ENCODE measurements at places on chromosomes 4 and X.

DNA sequence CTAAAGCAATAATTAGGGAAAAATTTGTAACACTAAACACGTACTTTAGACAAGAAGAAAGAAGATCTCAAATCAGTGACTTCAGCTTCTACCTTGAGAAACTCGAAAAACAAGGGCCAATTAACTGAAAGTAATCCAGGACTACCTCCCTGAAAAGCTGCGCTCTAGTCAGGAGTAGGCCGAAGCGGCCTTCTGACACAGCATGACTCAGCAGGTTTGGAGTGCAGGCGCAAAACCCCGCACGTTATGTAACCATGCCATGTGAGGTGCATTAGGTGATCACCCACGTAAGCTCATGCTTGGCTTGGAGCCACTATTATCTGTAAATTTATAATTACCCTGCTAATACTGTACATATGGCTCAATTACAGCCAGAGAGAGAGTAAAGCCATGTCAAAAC is 52.8 kb upstream of the CCDC149 start:
- no peak for DNase-seq

- DNase-seq = no peak
These were observed 606.0 kb upstream of the PITX2 start for GRCh38 chr4:111228874-111229273.

- no peak for DNase-seq
These were observed 372.1 kb downstream of the IQCM start for GRCh38 chr4:149443537-149443936.

DNA sequence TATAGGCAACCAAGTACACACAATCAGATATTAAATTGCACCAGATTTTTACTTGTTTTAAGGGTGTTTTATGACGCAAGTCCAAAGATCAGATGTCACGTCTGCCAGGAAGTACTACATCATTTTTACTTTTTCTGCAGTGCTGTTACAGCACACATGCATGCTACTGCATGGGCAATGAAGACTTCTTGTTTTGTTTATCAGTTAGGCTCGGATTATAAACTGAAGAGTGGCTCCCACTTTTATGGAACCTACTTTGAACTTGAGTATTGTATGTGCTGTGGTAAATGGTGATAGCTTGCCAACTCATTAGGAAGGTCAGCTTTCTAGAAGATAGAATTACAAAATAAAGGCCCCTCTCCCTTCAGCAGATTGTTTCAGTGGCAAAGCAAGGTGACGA is 131.6 kb downstream of the CEP135 start:
- DNase-seq = no peak

- DNase-seq = no peak
These were observed 16.8 kb downstream of the POLR2B start for GRCh38 chr4:56995525-56995924.

DNA sequence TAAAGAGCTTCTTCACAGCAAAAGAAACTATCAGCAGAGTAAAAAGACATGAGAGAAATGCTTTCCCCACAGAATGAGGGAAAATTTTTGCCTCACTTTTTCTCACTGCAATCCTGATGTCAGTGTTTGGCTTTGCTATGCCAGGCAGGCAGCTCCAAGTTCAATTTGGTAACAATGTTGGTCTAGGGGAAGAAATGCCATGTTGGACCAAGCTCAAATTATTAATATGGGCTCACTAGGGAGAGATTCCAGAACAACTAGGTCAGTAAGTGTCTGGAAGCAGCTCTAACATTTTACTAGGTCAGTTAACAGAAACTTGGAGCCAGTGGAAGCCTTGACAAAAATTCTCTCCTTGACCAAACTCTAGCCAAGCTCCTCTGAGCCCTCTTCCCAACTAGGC is 95.4 kb downstream of the NAF1 start:
- DNase-seq = no peak

DNA sequence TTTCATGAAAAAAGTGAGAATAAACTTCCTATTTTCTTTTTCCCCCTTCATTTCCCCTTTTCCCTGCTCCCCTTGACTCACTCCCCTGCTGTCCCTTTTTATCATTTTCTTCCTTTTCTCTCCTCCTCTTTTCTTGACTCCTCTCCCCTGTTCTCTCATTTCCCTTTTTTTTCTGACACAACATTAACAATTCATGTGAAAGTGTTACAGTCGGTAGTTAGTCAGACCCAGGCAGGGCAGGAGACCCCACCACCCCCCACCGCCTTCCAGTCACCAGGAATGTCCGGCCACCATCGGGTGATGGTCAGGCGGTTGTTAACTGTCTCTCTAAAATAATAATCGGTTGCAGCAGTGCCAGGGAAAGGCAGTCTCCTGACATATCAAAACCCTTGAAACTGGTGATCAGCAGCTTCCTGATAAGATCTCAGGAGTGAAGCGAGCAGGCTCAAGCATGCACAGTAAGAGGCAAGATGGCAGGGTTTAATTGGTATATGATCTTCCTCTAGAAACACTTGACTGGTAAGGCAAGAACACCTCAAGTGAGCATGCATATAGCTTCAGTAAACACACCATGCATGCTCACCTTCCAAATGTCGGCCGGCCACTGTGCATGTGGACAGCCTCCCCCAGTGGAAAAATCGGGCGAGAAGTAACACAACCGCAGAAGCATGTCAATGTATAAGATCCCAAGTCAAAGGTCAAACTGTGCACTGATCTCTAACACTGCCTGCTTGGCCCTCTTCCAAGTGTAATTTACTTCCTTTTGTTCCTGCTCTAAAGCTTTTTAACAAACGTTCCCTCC is 191.4 kb downstream of the NDST4 start:
- no peak for DNase-seq

GRCh38 chrX:113906168-113906567 is 677.7 kb upstream of the HTR2C start:
- DNase-seq = no peak

GRCh38 chr4:3689006-3689405 is 77.2 kb upstream of the ADRA2C start:
- no peak for DNase-seq

DNA sequence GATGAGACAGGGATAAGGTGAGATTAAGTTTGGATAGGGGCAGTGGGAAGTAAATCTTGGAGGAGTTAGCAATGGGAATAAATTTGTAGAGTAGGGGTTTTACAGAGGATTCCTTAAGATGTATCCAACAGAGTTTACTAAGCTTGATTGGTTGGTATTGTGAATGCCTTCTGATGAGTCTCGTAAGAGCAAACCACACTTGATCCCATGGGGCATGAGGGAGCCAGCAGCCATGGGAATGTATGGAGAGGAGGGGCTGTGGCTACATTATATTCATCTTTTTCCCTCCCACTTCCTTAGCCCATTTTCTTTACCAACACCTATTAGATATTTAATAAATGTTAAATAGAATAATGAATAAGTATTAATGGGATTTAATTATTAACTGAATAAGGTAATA is 126.6 kb upstream of the NDST3 start:
- no peak for DNase-seq

- no peak for DNase-seq
These were observed 1.8 kb upstream of the NAA15 start for GRCh38 chr4:139299536-139299935.

GRCh38 chr4:141739636-141740035 is 103.3 kb downstream of the IL15 start:
- no peak for DNase-seq

DNA sequence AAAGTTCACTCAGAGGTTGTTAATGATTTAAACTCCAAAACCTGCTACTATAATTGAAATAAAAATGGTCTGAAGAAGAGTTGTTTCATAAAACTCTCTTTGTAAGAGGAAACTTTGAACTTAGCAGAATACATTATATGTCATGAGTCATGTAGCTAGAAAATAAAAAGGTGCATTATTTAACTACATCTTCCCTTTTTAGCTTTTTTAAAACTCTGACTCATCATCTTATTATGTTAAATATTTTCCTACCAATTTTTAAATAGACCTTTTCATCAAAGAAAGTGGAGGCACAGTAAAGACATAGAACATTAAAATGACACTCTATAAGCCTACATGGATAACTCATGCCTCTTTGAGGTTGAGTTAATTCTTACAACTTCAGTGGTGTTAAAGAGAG is 1.2 kb upstream of the ZNF827 start:
- DNase-seq = no peak

GRCh38 chr4:173214231-173214630 is 45.6 kb downstream of the GALNT7 start:
- no peak for DNase-seq

DNA sequence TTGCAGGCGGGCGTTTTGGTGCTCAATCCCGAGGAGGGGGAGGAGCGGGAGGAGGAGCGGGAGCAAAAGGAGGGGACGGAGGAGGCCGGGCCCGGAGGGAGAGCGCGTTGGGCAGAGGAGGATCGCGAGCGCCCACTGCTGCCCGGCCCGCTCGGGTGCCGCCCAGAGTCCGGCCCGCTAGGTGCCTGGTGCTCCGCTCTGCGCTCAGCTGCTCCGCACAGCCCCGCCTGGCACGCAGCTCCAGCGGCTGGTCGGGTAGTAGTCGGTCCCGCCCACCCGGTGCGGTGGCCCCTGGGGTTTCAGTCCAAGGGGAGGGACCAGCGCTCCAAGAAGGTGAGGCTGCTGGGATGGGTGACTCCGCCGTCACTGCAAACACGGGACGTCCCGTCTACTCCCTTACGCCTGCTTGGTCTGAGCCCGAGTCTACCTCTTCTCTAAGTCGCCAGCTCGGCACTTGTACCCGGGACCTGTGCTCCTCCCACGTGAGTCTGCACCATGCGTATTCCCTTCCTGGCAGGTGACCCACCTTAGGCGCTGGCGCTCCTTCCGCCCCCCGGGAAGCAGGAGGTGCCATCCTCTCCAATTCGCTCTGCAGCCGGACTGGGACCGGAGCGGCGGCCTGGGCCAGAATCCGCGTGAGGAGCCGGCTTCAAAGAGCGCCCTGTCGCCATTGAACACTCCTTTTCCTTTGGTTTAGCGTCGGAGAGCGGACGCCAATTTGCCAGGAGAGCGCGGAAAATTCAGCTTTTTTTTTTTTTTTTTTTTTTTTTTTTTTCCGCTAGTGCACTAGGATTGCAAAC is 405 bp upstream of the HS3ST1 start:
- DNase-seq = no peak

DNA sequence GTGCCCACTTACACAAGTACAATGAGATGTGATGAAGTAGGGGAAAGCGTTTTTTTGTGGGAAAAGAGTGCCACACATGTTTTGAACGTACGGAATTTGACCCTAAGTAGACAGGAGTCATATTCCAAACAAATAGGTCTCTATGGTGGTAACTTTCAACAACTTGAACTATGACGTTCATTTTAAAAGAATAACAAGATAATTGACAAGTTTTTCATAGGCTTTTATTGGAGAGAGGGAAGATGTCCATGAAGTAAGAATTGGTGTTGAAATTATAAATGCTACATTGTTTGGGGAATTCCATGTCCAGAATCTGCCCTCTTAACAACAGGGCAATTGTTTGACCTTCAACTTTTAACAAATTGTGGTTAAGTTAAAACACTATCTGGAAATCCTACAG is 126.5 kb downstream of the GASK1B start:
- DNase-seq = no peak

- no peak for DNase-seq
These were observed 89.0 kb upstream of the C4orf50 start for GRCh38 chr4:6107114-6107791.

DNA sequence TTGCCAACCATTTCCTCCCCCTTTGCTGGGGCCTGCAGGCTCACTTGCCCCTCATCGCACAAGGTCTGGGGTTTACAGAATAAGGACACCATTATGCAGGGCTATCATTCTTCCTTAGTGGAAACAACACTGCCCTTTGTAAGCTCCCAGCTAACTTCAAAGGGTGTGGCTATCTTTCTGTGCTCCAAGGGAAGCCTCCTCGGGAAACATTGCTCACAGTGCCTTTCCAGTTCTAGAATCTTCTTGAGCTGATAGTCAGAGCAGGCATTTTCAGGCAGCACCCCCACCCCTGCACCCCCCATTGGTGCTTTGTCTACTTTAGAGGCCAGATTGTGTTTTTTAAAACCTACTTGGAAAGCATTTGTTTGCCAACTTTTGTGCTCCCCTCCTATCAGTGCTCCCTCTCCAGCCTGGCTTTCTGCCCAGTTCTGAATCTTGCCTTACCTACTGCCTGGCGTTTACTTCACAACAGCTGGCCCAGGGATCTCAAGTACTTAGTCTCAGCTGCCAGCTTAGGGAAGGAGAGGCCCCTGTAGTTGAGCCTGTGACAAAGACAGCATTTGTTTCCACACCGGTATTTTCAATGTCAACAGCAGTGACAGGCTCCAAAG is 53.5 kb downstream of the PLAC1 start:
- no peak for DNase-seq

DNA sequence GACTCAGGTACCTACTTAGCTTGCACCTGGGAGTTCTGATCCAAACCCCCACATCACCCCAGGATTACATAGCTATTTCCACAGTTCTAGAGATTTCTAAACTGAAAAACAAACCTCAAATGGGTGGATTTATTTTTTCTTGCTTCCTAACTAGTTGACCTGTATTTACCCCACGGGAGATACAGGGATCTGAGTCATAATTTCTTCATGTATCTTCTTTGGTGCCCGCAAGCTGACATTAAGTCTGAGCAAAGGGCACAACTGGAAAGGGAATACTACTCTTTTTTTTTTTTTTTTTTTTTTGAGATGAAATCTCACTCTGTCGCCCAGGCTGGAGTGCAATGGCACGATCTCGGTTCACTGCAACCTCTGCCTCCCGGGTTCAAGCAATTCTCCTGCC is 10.0 kb upstream of the ELOVL6 start:
- no peak for DNase-seq

- DNase-seq = no peak
These were observed 209.8 kb upstream of the NDST4 start for GRCh38 chr4:115323106-115323707.

DNA sequence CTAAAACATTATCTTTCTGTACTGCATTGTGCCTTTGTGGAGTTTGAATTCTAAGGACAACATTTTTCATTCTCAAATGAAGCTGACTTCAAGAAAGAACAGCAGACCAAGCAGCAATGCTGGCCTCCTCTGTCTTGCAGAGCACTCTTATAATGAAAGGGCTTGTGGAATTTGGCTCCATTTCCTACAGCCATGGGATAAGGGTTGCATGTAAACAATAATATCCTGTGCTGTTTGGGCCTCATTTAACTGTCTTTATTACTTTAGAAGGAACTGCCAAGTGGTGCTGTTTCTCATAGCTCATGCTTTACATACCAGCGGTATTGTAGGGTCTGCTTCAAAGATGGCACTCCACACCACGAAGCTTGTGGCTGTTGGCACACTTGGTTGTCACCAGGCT is 111.4 kb upstream of the EOLA2 start:
- DNase-seq = no peak
